WERI-Rb-1 (cell line): ENCODE measurements at places on chromosomes 13 and 19.

DNA sequence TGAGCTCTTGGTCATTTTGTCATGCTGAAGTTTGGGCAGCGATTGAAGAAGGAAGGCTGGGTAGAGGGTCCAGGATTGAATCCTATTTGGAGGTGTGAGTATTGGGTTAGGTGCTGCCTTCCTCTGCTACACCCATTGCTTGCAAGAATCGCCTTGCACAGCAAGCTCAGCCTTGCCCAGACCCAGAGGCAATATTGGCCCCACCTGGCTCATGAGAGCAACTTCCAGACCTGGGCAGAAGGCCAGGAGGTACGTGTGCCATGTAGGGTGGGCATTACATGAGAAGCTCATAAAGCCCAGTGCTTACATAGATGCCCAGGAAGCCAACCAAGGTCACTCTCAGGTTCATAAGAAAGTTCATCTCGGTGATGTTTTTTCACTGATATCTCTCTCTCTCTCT, 718.0 kb downstream of the EFNB2 start:
- DNase-seq = no peak

GRCh38 chr19:45906221-45906620, 3.8 kb upstream of the MYPOP start:
- no peak for DNase-seq

DNA sequence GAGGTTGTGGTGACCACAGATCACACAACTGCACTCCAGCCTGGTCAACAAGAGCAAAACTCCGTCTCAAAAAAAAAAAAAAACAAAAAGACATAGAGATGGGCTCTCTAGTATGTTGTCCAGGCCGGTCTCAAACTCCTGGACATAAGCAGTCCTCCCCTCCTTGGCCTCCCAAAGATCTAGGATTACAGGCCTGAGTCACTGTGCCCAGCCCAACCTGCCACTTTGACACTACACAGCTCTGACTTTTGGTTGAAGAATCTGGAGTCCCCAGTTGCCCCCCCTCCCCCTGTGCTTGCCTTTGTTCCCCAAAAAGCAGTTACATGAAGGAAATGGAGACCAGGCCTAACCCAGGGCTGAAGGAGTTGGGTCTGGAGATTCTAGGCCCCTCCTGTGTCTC, 12.9 kb downstream of the CARM1 start:
- DNase-seq = no peak

DNA sequence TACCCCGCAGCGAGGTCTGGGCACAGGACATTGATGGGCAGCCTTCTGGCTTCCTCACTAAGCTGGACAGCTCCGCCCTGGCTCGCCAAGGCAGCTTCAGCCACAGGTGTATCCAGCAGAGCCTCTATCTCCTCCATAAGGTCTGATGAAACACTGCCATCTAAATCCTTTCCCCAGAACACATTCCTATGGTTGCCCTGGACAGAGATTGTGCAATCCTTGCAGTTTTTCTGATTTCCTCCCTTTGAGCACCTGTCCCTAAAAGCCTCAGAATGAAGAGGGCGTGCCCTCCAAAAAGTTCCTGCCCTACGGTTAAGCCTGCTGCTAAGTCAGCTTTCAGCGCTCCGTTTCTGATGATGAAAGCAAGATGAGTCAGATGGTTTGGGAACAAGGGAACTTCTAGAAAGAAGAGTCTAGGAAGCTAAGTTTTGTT, 21.0 kb downstream of the CLEC4M start:
- no peak for DNase-seq

DNA sequence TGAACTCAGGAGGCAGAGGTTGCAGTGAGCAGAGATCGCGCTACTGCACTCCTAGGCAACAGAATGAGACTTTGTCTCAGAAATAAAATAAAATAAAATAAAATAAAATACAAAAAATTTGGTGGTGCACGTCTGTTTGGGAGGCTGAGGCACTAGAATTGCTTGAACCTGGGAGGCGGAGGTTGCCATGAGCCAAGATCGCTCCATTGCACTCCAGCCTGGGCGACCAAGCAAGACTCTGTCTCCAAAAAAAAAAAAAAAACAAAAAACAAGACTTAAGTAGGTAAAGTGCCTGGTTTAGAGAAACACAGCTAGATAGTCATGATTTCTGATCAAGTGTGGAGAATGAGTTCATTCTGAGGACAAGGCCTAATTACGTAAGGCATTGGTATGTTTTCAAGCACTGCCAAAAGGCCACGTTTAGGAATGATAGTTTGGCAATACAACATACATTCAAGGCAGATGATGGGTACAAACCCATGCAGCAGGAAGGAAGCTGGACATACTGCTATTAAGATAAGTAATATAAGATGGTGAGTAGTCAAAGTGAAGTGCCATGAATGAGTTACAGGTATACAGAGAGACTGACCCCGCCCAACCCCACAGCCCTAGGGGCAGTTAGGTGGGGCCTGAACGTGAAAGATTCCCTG, 4.8 kb upstream of the UCHL3 start:
- no peak for DNase-seq
